NCI-H187 (cell line): ENCODE measurements at places on chromosomes 6 and 20.

- no peak for DNase-seq
Measured at GRCh38 chr6:76222189-76222588, 149.7 kb upstream of the IMPG1 start.

- no peak for DNase-seq
Measured at GRCh38 chr20:23932256-23932655, 52.7 kb upstream of the CST5 start.

DNA sequence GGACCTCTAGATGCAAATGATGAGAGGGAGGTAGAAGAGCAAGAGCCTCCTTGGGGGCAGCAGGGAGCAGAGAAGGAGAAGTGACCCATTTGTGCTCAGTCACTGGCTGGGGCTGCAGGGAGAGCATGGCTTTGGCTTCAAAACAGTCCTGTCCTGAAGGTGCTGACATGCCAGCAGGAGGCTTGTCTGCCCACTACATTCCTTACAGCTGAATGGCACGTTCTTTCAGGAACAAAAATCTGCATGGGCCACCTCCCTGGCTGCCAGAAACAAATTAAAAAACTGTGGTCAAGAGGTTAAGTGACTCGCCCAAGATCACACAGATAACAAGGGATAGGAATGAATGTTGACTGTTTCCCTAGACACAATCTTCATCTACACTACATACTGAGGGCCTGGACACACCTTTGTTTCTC, 188.8 kb downstream of the HIVEP2 start:
- DNase-seq, result no peak

- no peak for DNase-seq
Measured at GRCh38 chr20:16415071-16416053, 157.9 kb downstream of the KIF16B start.

DNA sequence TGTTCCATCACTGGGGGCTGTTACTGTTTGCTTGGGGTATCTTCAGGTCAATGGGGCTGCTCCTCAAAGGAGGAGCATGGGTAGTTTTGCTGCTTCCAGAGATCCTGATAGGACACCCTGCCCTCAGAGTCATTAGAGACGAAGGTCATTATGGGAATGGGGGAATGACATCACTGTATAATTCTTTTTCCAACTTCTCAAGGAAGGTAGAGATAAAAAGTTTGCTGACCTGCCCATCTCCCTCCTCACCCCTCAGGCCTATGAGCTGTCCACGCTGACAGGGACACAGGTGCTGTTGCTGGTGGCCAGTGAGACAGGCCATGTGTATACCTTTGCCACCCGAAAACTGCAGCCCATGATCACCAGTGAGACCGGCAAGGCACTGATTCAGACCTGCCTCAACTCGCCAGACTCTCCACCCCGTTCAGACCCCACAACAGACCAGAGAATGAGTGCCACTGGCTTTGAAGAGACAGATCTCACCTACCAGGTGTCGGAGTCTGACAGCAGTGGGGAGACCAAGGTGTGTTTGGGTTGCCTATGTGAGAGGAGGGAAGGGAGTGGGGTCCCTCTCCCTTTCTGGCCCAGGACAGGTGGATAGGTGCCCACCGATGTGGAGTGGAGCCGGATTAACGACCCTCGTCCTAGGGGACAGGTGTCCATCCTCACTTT, 2.7 kb downstream of the SRF start:
- no peak for DNase-seq

DNA sequence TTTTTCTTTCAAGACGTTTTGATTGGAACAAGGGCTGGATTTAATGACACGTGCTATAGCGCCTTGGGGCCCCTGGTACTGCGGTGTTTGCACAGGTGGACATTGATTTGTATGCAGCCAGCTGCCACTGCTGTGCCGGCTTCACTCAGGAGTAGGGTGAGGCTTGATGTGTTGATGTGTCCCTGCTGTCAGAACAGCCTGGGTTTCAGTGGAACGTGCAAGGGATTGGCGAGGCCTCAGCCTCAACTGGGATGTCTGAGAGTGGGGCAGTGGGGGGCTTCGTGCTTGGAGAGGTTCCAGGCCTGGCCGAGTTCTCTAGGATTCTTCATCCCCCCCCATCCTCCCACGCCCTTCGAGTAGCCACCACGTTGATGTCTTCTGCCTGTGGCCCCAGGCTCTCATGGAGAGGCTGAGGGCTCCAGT, 23.0 kb downstream of the PYGB start:
- no peak for DNase-seq

- no peak for DNase-seq
Measured at GRCh38 chr20:23928788-23929187, 49.2 kb upstream of the CST5 start.

DNA sequence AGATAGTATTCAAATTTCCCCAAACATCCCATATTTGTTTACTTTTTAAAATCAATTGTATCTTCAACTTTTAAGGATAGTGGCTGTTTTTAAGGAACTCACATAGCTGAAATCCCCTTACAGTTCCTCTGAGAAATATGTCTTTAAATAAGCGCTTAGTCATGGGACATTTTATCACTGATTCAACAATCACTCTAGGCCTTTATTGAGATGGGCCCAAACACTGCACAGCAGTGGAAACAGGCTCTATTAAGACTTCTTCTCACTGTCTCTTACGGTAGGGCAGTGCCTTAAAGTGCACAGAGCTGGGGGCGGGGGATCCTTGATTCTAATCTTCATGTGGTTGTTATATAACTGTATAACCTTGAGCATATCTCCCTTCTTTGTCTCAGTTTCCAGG, 59.8 kb upstream of the RREB1 start:
- DNase-seq, result no peak

- DNase-seq, result no peak
Measured at GRCh38 chr6:63418741-63419140, 99.0 kb upstream of the LGSN start.

DNA sequence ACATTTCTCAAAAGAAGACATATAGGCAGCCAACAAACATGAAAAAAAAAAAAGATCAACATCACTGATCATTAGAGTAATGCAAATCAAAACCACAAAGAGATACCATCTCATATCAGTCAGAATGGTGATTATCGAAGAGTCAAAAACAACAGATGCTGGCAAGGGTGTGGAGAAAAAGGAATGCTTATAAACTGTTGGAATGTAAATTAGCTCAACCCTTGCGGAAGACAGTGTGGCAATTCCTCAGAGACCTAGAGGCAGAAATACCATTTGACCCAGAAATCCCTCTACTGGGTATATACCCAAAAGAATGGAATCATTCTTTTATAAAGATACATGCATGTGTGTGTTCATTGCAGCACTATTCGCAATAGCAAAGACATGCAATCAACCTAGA, 303.8 kb upstream of the THEMIS start:
- DNase-seq, result no peak

DNA sequence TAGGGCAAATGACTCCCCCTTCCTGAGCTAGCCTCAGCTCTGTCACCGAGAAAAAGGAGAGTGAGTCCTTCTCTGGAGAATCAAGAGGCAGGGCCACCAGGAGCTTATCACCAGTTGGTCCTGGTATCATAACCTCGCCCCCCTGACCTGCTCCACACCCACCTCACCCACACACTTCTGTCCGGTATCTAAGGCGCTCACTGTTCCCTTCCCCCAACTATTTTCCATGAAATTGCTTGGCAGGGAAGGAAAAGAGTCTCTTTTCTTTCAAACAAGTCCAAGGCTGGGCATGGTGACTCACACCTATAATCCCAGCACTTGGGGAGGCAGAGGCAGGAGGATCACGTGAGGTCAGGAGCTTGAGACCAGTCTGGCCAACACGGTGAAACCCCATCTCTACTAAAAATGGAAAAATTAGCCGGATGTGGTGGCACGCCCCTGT, 77.6 kb downstream of the ZMYND8 start:
- DNase-seq, result no peak

- no peak for DNase-seq
Measured at GRCh38 chr6:81683912-81684311, 68.6 kb downstream of the TENT5A start.

DNA sequence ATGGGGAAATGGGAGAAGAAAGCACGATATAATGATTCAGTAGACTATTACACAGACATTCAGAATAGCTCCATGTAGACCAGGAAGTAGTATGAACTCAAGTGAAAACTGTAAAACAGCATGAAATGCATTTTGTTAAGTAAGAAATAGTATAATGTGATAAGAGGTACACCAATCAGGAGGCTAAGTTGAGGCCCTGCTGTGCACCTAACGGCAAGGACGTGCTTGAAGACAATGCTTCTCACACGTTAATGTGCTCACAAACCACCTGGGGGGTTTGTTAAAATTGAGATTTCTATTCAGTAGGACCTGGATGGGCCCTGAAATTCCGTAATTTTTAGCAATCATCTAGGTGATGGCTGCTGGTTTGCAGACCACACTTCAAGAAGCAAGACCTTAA, 178.9 kb upstream of the SULF2 start:
- peak; percentile 15 for DNase-seq

- no peak for DNase-seq
Measured at GRCh38 chr6:105849746-105850145, 236.4 kb upstream of the PRDM1 start.

DNA sequence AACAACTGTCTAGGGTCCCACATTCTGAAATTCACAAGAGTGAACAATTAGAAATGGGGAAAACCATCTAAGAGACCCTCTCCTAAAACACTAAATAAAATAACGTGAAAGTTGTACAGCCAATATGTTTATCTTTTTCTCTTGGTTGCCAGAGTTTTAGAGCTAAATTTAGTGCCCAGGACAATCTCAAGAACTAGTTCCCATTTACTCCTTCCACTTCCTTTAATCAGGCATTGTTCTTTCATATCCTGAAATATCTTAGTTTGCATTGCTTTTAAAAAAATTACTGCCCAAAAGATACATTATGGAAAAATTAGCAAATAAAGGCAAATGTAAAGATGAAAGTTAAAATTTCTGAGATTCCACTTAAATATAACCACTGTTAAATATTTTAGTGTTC, 33.1 kb upstream of the UBR2 start:
- DNase-seq, result no peak

- no peak for DNase-seq
Measured at GRCh38 chr6:139882977-139883728, 508.7 kb upstream of the CITED2 start.

- DNase-seq, result no peak
Measured at GRCh38 chr20:17950670-17951069, 17.9 kb downstream of the SNX5 start.
